CD4-positive, alpha-beta T cell treated with Interleukin-15 for 4 hours (primary cell): ENCODE measurements at places on chromosomes 5 and 9.

DNA sequence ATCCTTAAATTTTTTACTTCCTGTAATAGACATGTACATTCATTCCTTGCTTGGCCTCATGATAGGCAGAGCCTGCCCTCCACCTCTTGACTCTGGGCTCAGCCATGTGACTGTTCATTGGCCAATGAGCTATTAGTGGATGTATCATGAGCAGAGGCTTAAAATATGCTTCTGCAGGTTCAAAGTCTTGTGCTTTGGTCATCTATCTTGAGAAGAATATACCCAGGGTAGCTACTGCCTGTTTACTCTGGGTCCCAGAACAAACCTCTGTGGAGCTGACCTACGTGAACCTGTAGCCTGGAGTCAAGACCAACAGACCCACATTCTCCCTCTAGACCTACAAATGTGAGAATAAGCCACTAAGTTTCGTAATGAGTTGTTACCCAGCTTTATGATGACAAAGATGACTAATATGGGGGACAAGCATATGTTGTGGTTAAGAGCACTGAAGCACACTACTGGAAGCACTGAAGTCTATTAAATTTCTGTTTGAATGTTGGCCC, 244.4 kb downstream of the MAST4 start:
- no peak for DNase-seq

DNA sequence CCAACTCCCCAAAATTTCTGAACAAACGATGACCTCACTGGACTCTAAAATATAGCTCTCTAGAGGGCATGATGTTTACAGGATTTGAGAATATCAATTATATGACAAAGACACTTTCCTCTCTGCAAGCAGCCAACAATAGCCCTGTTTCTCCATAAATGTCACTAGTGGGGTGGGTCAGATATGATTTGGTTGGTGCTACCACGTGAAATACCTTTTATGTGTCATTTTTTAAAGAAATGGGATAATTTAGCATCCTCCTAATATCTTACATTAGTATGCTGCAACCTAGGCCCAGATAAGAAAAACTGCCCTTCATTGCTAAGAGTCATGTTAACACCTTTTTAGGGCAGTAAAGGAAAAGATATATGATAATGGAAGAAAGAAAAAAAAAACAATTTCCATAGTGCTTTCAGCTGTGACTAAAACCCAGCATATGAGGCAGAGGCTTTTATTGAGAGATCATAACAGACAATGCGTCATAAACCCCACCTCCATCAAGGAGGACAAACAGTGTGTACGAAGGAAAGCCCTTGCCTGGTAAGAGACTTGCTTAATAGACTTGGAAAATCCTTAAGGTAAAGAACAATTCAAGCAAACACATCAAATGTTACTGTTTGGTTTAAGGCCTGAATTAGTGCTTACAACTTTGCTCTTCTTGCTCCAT, 372.4 kb upstream of the PAPPA start:
- no peak for DNase-seq

DNA sequence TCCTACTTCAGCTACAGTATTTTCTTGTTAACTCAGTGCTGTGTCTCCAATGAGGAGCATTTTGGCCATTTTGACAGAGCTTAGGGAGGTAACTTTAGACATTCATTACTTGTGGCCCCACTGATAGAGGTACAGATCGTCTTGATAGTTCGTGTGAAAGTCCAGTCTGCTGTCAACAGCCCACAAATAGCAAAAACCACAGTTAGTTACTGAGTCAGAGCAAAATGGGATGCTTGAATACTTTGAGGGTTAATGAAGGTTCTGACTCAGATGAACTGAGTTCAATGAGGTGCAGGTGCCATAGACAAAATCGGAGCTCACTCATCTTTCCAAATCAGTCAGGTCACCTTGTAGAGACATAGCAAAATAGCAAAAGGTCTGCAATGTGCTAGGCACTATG, 163.1 kb upstream of the TLE4 start:
- DNase-seq: no peak

DNA sequence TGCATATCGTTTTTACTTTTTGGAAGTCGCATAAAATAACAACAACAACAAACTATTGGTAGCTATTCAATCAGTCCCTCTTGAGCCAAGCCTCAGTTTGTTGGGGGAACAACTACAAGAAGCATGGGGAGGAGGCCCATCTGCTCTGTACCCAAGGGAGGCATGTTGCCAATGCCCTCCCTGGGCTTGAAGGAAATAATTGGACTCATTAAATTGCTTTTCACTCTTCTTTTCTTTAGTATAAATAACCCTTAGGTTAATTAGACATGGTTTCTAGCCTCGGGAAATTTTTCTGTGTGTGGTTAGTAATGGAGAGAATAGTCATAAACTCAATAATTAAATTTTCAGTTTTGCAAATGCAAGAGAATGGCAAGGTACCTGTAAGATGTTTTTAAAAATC, 500.7 kb downstream of the TLE4 start:
- DNase-seq: no peak

- no peak for DNase-seq
Observed at GRCh38 chr5:15690611-15691010, 190.6 kb downstream of the FBXL7 start.

- peak; percentile 11 for DNase-seq
Observed at GRCh38 chr5:149264439-149265067, 7.1 kb upstream of the AFAP1L1 start.

- no peak for DNase-seq
Observed at GRCh38 chr5:110842948-110843347, 104.1 kb downstream of the SLC25A46 start.

DNA sequence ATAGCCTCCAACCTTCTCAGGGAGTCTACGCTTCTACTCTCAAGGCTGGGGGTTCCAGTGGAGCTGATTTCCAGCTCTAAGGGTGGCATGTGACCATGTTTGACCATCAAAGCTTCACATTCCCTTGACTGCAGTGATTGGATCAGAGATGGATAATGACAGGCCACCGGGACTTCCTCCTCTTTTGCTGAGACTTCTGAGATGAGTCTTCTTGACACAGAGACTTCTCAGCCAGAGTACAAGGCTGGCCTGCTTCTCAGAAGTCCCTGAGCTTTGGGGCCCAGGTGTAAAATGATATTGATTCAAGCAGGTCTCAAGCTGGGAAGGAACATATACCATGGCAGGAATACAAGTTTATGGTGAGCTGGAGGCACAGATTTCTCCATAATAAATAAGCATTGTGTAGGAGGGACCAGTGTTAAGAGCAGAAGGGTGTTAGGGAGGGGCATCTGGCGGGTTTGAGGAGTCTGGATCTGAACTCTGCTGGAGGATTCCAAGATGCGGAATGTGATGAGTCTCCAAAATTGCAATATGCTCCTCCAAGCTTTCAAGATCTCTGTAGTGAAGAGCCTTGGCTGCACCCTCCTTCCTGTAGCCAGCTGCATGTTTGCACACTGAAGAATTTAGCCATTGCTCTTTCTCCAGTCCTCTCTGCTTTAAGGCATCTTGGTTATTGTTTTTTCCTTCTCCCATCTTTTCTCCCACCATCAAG, 41.7 kb upstream of the HSD17B4 start:
- no peak for DNase-seq

GRCh38 chr9:126925876-126926275, 11.3 kb downstream of the RALGPS1 start:
- no peak for DNase-seq

DNA sequence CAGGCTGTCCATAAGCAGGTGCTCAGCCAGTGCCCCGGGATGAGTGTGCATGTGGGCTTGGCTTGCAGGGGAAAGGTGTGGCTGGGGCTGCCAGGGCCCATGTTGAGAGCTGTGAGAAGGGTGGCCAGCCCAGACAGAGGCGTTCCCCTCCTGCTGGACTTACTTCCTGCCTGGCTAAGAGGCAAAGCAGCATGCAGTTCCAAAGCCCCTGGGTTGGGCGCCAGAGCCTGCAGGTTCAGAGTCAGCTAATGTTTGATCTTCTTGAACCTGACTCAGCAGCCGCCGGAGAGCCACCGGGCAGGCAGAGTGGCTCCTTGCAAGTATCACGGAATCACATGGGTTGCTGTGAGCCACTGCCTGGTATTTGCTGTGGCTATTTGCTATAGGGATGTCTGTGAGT, 168.4 kb upstream of the MAP1B start:
- no peak for DNase-seq

- DNase-seq: peak; percentile 48
Observed at GRCh38 chr5:52771343-52772039, 16.2 kb upstream of the ITGA1 start.

DNA sequence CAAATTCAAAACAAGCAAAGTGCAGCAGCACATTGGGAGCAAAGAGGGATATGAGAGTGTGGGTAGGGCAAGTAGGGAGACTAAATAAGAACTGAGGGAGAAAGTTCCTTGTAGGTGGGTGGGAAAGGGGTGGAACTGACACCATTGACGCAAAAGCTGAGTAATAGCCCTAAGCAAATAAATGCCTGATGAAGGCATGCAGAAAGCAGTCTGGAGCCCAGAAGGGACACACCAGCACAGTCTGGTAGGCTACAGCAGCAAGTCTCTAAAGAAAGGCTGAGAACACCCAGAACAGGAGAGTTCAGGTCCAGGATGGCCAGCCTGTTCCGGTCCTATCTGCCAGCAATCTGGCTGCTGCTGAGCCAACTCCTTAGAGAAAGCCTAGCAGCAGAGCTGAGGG, at the start of gene INSL4:
TSS of gene INSL4 (plus strand) at position 208 of the 400 bp plus-strand sequence. CDS start at position 313, 105 bp downstream.
- no peak for DNase-seq

GRCh38 chr5:121366515-121366914, 485.2 kb upstream of the FTMT start:
- no peak for DNase-seq

DNA sequence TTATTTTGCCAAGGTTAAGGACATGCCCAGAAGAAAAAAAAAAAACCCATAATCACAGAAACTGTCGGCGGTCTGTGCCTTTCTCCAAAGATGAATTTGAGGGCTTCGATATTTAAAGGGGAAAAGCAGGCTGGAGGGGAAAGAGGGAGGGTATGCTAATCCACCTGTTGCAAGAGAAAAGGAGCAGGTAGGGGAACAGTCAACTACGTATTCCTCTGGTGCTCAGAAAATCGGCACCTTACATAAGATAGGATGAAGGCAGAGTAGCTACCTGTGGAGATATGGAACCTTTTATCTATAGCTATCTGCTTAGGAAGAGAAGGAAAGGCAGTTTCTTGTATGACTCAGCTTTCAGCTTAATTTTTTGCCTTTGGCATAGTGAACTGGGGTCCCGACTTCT, 77.7 kb downstream of the PTCD2 start:
- DNase-seq: no peak

GRCh38 chr5:144085381-144085780, 85.1 kb downstream of the YIPF5 start:
- no peak for DNase-seq

DNA sequence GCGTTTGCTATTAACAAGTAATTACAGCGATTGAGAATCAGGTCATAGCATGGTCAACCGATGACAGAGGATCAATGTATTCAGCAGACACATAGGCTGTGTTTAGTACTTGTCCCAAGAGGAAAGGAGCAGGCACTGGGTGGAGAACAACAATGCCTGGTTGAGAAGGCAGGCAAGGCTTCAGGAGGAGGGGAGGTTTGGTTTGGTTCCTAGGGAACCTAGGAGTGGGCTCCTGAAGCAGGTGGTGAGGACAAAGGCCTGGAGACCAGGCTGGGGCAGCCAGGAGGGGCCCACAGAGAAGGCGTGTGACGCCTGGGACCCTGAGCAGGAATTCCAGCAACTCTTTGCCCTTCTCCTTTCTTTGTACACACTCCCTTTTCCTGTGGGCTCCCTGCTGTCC, 195.6 kb downstream of the SPOCK1 start:
- DNase-seq: no peak

DNA sequence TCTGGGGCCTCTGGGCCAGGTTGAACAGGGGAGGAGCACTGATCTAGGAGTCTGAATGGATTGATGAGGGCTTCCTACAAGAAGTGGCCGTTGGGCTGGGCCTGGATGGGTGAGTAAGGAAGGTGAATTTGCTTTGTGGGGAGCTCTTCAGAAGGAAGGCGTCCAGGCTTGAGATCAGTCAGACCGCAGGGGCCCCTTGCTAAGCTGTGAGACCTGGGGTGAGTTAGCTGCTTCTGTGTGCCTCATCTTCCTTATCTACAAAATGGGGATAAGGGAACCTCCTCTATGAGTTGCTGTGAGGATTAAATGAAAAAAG, 1.1 kb upstream of the SYNPO start:
- DNase-seq: no peak

DNA sequence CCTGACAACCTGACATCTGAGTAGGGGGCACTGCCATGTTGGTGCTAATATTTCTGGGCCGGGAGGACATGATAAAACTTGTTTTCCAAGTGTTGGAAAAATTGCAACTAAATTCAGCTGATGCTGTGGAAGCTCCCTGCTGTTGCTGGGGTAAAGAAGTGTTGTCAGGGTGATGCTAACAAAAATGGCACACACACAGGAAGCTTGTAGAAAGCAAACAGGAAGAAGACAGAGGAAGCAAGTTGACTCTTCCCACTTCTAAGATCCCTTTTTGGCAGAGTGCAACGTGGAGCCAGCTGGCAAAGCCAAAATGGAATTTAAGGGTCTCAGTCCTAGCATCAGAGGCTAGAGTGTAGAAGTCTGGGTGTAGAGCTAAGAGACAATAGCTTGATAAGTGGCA, 11.3 kb upstream of the RIOK2 start:
- no peak for DNase-seq

- no peak for DNase-seq
Observed at GRCh38 chr9:33177086-33177485, 9.9 kb upstream of the B4GALT1 start.

- DNase-seq: no peak
Observed at GRCh38 chr9:131885144-131885609, 145.3 kb upstream of the RAPGEF1 start.

GRCh38 chr9:91177661-91178280, 183.9 kb downstream of the AUH start:
- DNase-seq: no peak

- no peak for DNase-seq
Observed at GRCh38 chr5:109141222-109142200, 268.3 kb downstream of the PJA2 start.

DNA sequence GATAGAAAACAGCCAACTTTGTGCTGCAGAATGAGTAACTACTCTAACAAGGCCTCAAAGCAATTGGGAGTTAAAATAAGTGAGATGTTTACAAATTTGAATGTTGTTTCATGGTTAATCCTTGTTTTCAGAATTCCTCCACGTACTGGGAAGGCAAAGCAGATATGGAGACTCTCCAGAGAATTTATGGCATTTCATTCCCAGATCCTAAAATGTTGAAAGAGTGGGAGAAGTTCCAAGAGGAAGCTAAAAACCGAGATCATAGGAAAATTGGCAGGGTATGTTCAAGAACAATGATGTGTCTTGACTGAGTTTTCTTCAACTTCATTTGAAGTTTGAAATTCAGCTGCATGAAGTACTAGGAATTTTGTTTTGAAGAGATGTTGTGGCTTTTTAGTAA, 16.4 kb downstream of the TARS1 start:
- no peak for DNase-seq
